ENCODE measurements at places on chromosomes 7 and 10. TPM values are rescaled to one million over a fixed set of nuclear protein-coding genes. Genes with fewer than 3 reads are reported as not detected.

SFRP4 gene
- 1.8 TPM for polyA plus RNA-seq

NRF1 gene
- 26.8 TPM for polyA plus RNA-seq

MYL10 gene
- polyA plus RNA-seq: 0.39 TPM

MAGI2 gene
- polyA plus RNA-seq: 6.1 TPM

TBX20 gene
- polyA plus RNA-seq: not detected

LLCFC1 gene
- polyA plus RNA-seq: 0.57 TPM

LBX1 gene
- 0.18 TPM for polyA plus RNA-seq

PCDH15 gene
- polyA plus RNA-seq: 1.2 TPM

EN2 gene
- not detected for polyA plus RNA-seq

SLC26A5 gene
- 1.6 TPM for polyA plus RNA-seq

SFXN4 gene
- polyA plus RNA-seq: 22.7 TPM

ADIRF gene
- 22.7 TPM for polyA plus RNA-seq

NOD1 gene
- polyA plus RNA-seq: 24.5 TPM

ANKRD7 gene
- polyA plus RNA-seq: 2.5 TPM

ZNF680 gene
- 19.4 TPM for polyA plus RNA-seq

OLAH gene
- 0.08 TPM for polyA plus RNA-seq

UNC5B gene
- 18.9 TPM for polyA plus RNA-seq

FAM221A gene
- polyA plus RNA-seq: 19.0 TPM

LRIT1 gene
- not detected for polyA plus RNA-seq

EGFR gene
- 54.5 TPM for polyA plus RNA-seq

PNLIP gene
- not detected for polyA plus RNA-seq

PWWP2B gene
- 10.8 TPM for polyA plus RNA-seq

CFAP69 gene
- 14.0 TPM for polyA plus RNA-seq
